ENCODE measurements at places on chromosomes 5 and 9.

- no peak for DNase-seq
Observed at GRCh38 chr9:21402386-21403251, 6.3 kb upstream of the IFNA8 start.

DNA sequence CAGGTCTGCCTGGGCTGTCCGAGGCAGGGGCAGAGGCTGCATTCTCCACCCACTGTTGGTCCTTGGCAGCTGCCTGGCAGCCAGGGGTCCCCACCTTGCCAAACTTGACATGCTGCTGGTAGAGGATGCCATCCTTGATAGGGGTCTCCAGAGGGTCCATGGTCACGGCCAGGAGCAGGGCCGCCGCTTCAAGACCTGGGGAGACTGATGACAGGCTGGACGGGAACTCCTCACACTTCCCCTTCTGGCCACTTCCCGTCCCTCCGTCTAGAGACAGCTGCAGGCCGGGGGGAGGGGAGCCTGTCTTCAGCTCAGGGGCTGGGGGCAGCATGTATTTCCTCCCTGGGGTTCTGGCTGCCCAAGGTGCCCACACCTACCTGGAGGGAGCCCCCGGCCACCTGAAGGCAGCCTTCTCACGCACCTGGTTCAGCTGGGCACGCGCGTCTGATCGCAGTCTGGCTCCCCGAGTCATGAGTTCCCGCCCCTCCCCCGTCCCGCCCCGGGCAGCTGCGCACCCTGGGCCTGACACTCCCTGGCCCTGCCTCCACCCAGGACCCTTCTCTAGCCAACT is at the start of gene DOK3:
DOK3 (minus strand) TSS at position 446 of the 571 bp plus-strand sequence; CDS start at position 160, 286 bp downstream.
- DNase-seq = no peak

- DNase-seq = no peak
Observed at GRCh38 chr5:68239487-68239886, 23.9 kb downstream of the PIK3R1 start.

- no peak for DNase-seq
Observed at GRCh38 chr5:35354751-35355150, 124.5 kb upstream of the PRLR start.

GRCh38 chr9:38119560-38120236 is 50.7 kb upstream of the SHB start:
- DNase-seq = no peak

DNA sequence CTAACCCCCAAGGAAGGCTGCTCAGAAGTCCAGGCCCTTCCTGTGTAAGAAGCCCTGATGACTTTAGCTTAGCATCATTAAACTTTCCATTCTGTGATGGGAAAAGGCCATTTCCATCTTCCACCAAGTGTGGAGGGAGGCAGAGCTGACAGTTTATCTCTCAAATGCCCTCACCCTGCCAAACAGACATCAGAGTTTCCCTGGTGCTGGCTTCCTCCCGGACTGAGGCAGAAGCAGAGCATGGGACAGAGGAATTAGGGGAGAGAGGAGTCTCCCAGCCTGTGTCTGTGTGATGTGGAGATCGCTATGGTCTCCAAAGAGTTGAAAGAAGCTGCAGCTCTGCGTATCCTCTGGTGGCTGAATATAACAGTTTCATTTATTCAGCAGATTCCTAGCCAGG is 57.4 kb upstream of the CTNNA1 start:
- no peak for DNase-seq

DNA sequence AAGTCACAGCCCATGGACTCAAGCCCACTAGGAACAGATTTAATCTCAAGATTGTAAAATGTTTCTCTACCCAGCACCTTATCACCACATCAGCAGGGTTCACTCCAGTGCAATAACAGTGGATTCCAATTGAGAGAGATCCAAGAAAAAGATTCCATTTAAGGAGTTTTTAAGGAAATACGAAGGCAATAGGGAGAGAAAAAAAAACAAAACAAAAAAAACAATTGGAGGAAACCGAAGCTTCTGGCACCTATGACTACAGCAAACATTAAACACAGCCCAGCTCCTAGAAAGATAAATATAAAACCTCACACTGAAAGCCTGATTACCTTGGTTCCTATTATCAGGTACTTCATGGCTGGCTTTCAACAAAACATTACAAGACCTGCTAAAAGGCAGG is 192.7 kb downstream of the DAB2IP start:
- no peak for DNase-seq

Data from left renal pelvis (tissue), 4 donors.